ENCODE measurements at places on chromosomes 6 and 20.

GRCh38 chr20:19661717-19662636 lies 96.1 kb upstream of the RIN2 start:
- peak; percentile 40 for DNase-seq

- no peak for DNase-seq
These were observed 42.1 kb upstream of the LOC128125822 start for GRCh38 chr6:63530182-63530581.

DNA sequence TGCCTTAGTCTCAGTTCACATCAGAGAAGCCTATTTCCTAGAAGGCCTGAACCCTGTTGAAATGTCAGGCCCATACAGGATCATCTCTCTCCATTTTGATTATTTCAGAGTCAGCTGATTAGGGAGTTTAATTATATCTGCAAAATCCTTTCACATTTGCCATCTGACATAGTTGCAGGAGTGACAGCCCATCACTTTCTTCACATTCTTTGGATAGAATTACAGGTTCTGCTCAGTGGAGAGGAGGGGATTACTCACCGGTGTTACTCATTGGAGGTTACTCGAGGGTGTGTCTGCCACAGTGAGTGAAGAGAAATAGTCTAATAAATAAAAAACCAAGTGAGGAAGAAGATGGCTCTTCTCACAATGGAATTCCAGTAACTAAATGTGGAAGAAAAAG lies 216.8 kb downstream of the TMEM242 start:
- DNase-seq = no peak

- no peak for DNase-seq
These were observed 239.8 kb downstream of the PTPRT start for GRCh38 chr20:42949950-42950349.
